ENCODE measurements at places on chromosomes 3 and 15.

- ATAC-seq: no peak
These were observed 33.1 kb downstream of the CRTAP start for GRCh38 chr3:33146791-33147445.

DNA sequence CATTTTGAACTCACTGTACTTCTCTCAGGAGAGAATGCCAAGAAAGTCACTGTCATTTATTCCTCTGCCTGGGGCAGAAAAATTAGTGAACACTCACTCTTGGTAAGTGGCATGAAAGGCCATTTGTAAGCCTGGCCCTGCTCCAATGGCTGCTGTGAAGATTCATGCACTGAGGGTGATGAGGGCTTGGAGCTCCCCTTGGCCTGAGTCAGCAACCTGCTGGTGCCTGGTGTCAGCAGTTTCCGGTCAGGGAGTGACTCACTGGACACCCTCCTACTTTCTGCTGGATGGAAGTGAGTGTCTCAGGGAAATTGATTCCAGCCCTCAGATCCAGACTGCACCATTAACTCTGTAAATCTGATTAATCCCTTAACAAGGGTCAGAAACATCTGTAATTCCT lies 37.6 kb downstream of the TRA2B start:
- no peak for ATAC-seq

DNA sequence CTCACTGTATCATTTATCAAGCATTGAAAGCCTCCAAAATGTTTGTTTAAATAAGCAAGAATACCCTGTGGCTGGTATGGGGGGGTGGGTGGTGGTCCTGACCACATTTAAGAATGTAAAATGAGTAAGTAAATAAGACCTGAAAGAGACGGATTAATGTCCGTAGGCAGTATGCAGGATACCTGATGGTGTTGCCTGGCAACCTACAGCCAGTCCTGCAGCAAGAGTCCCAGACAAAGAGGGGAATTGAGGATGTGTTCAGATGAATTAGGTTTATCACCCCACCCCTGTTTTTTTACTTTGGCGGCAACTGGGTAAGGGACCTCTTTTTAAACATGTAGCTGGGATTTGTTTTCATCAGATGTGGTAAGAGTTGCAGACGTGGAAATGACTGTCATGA lies 99.8 kb upstream of the BFSP2 start:
- ATAC-seq: no peak

DNA sequence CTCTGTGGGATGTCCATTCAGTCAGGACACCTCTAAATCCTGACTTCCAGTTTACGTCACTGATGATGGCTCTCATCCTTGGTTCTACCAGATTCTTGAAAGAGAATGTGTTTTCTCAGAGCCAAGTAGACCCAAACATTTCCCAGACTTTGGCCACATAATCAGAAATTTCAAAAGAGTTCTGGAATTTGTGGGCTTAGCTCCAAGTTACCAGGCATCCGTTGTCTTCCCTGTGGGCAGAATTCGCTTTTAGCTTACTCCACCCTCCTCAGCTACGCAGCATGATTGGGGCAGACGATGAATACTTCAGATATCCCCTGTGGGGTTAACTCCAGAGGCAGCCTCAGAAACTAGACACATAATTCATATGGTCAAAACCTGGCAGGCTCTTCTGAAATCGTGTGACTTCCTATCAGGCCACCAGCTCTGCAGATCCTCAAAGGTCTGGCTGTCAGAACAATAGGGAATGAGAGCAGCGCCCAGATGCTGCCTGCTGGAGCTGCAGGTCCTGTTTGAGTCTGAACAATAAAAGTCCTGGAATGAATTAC lies 30.6 kb downstream of the CRTC3 start:
- ATAC-seq: no peak

DNA sequence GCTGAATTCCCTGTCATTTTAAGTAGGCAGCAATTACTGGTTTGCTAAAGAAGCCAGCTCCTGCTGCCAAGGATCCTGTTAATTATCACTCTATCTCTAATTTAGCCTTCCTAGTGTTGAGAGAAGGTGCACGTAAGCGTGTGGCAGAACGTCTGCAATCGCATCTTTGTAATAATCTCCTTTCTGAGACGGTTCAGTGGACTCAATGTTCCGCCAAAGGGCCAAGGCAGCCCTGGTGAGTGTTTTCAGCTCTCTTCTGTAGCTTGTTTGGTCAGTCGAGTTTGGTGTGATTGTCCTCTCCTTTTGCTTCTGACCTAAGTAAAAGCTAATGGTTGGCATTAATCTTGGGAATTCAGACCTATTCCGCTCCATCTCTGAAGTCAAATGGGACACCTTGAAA lies 24.2 kb downstream of the MITF start:
- no peak for ATAC-seq

- ATAC-seq: no peak
These were observed 435.9 kb downstream of the NR2F2 start for GRCh38 chr15:96766366-96766765.

Measured in activated CD4-positive, CD25-positive, alpha-beta regulatory T cell treated with anti-CD3 and anti-CD28 coated beads, Interleukin-2, amount 50 U/mL, for 24 hours (primary cell).